GM06990 (cell line): ENCODE measurements at places on chromosomes 3 and 15.

GRCh38 chr3:158568784-158569183 is 2.2 kb upstream of the MLF1 start:
- no peak for DNase-seq

- DNase-seq = no peak
Observed at GRCh38 chr15:75131269-75131643, 70.4 kb upstream of the C15orf39 start.

DNA sequence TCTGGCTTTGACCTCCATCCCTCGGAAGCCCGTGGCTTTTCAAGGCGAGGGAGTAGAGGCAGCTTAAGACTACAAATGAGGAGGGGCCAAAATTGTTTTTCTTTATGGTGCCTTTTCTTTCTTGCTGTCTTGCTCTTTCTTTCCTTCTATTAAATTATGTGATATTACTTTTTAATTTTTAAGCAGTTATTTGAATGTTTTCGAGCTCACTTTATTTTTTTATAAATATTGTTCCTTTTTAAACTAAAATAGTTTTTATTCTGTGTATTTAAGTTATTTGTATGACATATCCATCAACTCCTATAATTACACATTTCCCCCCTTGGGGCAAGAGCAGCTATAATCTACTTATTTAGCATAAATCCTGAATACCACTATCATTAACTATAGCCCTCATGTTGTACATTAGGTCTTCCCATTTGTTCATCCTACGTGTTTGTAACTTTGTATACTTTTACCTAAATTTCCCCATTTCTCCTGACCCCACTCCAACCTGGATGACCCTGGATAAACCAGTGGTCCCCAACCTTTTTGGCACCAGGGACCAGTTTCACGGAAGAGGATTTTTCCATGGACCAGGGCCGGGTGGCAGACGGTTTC is 622 bp upstream of the PLSCR1 start:
- no peak for DNase-seq

DNA sequence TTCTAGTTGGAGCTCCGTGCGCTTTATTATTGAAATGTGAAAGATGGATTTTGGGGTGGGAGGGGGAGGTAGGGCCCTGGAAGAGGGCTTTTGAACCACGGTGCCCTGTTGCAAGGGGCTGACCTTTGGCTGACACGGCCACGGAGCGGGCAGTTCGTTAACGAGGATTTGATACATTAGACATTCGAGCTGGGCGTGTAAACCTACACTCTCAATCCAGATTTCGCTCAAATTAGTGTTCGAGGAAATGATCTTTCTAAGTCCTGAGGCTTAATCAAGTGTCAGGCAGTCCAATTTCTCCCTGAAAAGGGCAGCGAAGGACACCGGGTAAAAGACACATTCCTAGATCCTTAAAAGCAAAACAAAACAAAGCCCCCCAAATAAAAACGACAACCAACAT is 13.0 kb downstream of the ZIC1 start:
- no peak for DNase-seq

GRCh38 chr3:4804161-4805058 is 174.8 kb upstream of the BHLHE40 start:
- DNase-seq = no peak

DNA sequence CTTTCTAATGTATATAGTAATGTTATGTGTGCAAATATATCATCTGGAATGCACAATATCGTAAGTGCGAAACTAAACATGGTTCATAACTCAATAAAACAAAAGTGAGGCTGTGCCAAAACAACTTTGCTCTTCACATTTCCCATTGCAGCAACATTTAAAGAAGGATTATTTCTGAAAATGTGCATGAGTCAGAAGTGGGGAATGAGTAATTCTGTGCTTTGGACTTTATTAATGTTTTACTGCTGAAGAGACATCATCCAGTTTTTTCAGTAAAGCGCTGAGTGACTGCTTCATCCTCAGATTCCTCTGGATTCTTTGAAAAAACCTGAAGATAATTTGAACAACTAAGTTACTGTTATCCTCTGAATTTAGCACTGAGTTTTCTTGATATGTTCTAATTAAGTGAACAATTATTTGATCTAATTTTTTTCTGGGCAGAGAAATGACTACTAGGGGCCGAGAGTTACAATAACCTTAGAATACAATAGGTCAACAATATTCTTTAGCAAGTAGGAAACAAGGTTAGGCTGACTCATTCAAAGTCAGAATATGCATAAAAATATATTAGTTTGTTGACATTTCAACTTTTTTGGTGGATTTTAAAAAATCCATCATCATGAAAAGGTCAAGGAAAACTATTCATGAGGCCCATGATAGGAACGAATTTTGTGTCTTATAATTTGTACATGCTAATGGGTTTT is 20.0 kb upstream of the PLCL2 start:
- no peak for DNase-seq

- peak; percentile 75 for DNase-seq
Observed at GRCh38 chr15:73950831-73951561, 24.7 kb downstream of the LOXL1 start.

- DNase-seq = no peak
Observed at GRCh38 chr15:73650416-73651126, 17.4 kb upstream of the NPTN start.

DNA sequence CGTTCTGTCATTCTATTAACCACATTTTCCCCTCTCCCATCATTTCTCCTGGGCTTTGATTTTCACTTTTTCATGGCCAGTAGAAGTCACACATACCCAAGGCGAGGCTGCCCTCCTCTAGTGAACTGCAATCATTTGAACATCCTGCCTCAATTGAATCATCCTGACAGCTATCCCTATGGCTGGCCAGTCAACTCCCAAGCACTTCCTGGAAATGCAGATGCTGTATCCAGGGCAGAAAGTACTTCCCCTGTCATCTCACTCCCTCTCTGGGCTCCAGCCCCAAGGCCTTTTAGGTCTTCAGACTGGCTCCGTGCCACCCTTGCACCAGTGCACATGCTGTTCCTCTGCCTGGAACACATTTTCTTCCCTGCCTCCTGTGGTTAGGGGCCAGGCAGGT is 738.3 kb upstream of the CFAP20DC start:
- DNase-seq = no peak

- no peak for DNase-seq
Observed at GRCh38 chr3:184683234-184683633, 28.6 kb downstream of the MAGEF1 start.

- DNase-seq = peak; percentile 37
Observed at GRCh38 chr3:103218146-103218545, 783.3 kb downstream of the ZPLD1 start.

DNA sequence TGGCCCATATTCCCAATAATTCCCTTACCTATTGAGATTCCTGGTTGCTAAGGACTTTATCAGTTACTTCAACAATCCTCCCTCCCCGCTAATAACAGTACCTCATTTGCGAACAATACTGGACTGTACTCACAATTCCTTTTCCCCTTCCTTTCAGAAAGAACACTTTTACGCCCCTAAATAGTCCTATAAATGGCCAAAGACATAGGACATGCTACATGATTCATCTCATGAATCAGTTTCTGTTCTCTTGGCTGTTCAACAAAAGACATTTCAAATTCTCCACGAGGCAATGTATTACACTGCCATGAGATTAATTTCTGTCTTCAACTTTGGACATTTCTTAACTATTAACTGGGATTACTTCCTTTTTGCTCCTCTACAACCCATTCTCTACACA is 264.4 kb downstream of the TIGIT start:
- no peak for DNase-seq

DNA sequence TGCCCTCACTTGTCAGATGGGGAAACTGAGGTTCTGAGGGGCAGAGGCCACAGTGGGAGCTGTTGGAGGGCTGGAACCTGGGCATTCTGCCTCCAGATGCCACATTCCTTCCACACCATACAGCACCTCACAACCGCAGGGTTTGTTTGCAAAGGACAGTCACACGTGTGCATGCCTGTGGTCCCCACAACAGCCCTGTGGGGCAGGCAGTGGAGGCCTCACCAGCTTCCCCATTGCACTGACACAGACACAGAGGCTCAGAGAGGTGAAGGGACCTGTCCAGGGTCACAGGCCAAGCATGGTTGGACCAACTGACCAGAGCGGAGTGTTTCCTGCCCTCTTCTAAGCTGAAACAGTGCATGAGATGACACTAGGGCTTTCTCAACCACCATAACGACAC is 75.2 kb upstream of the SEC13 start:
- no peak for DNase-seq

DNA sequence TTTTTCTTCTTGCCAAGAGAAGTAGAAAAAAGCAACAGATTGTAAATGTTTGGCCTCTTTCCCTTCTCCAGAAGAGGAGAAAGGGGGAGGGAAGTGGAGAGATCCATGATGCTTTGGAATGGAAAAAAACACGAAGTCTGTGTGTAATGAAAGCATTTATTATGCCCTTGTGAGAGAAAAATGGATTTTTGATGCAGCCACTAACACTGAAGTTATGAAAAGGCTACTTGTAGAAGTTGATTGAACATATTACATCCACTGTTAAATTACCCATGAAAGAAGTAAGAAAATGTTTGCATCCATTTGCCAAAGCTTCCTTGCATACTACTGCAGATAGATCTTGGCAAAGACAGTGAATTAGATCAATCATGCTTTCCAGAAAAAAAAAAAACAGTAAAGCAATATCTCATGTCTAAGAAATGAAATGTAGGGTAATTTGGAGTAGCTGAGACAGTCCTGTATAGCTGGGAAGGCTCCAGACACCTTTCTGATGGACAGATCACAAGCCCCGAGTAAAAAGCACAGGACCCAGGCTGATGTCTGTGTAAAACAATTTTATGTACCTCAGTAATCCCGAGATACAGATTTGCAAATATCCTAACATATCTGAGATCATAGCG is 295.5 kb downstream of the PLOD2 start:
- no peak for DNase-seq

- no peak for DNase-seq
Observed at GRCh38 chr15:42036112-42036905, 15.5 kb upstream of the PLA2G4E start.

DNA sequence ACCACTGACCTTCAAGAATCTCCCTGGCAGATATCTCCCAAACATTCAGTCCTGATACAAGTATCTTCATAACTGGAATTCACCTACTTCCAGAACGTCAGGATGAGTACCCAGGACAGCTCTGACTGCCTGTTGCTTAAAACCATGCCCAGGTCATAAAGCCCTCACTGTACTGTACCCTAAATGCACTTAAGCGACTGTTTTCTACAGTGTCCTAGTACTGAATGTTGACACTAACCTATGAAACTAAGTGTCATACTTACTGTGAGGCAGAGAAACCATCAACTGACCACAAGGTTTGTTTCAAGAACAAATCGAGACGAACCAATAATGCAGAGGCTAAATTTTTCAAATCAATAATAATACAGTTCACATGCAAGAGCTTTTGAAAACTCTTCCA is 178.7 kb upstream of the NSMCE3 start:
- no peak for DNase-seq

DNA sequence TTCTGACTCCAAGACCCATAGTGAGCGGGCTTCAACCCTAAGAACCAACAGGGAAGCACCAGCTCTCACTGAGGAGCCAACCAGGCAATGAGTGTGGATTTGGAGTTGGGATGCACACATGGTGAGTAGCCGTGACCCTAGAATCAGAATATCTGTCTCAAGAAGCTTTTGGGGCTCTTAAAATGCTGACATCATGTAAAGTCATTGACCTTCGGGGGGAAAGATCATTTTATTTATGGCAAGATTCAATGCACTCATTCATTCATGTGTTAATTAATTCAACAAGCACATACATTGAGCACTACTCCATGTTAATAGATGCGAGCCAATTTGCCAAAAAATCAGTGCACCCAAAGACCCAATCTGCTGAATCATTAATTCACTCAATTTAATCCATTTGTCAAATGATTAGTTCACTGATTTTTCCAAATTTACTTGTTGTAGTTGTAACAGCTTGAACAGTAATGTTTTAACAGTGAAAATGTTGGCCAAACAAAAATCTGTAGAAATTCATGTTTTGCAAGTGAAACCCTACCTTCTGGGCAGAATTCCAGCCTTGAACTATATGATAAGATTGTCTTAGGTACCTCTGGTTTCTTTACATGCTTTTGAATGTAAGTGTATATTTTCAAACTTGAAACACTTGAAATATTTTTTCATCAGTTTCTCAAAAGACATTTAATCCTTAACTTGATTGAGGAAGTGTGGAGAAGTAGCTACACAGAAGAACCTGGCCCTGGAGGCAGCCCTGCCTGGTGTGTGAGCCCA is 29.8 kb upstream of the LACTB start:
- DNase-seq = no peak

DNA sequence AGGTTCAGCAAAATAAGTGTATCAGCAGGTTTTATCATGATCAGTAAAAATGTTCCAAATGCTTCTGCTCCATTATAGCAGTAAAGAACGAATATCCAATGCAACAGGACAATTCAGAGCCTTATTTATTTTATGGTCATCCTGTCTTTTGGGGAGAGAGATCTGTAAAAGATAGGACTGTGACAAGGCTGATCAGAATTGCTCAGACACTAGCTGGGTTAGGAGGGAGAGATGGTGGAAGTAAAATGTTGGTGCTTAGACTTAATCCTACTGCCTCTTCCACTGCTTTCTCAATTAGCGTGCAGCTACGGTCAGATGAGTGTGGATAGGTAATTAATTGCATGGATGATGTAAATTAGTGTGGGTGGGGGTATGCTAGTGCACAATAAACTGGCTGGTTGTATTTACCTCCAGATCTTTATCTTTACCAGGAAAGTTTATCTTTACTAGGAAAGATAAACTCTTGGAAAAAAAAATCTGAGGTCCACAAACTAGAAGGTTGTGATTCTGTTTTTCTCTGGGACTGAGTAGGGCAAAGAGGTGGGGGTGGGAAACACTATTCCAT is 2.2 kb downstream of the EID1 start:
- no peak for DNase-seq

DNA sequence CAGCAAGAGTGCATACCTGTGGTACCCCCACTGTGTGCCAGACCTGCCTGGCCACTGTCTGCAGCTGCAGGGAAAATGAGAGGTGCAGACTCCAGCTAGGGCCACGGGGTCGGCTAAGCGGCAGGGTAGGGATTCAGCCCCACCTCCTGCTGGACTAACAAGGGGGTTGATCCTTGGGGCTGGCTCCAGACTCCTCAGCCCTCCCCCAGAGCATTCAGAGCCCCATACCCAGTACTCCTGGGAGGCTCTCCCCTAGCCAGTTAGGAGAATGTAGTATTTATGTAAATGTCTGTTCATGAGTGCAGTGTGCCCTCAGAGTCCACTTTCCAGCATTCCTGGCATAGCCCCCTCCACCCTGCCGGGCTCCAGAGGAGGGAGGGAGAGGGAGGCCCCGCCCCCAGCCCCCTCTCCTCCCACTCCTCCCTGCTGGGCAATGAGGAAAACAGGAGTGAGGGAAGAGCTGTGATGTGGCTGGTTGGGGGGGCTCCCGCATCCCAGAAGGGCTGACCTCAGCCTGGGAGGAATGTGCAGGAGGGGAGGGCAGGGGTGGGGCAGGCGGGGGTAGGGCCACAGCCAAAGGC is 4.5 kb upstream of the SEMA3B start:
- DNase-seq = no peak

DNA sequence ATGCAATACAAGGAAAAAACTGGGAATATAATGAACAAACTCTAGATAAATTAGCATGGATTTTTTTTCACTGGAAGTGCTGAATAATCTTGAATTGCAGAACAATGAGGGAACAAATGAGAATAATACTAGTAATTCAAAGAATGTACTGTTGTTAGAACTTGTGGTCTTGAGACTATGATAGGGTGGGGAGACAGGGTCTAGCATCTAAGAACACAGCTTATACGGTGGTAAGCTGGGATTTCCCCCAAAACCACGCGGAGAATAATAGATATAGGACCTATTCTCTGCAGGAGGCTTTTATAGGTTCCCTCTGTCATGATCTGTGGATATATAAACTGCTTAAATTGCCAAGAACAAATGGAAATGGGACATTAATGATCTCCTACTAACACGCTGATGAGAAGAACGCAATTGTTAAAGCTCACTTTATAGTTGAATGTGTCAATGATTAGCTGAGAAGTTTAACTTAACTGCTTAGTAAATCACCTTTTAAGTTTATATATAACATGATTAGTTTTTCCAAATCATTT is 692.3 kb downstream of the ZPLD1 start:
- no peak for DNase-seq
